ENCODE measurements at places on chromosomes 2 and 18. TPM values are rescaled to one million over a fixed set of nuclear protein-coding genes. Genes with fewer than 3 reads are reported as not detected.

GRCh38 chr18:5309888-5310470, 14.5 kb upstream of the ZBTB14 start:
- H3K27ac ChIP-seq = no peak overlapping the region
- H3K27me3 ChIP-seq = no peaks in the 10 kb centered on the region
- DNase-seq = no peak
- H3K4me1 ChIP-seq = no peaks in the 10 kb centered on the region
- H3K4me3 ChIP-seq = no peak overlapping the region

GRCh38 chr2:48278590-48278989, 251.4 kb upstream of the STON1 start:
- H3K36me3 ChIP-seq = no peaks in the 10 kb centered on the region
- H3K27ac ChIP-seq = no peak overlapping the region
- H3K27me3 ChIP-seq = no peaks in the 10 kb centered on the region
- peak; percentile 41 for DNase-seq
- no peak overlapping the region for H3K4me3 ChIP-seq

GRCh38 chr18:3468066-3468705, 18.2 kb downstream of the TGIF1 start:
- no peak overlapping the region for H3K27ac ChIP-seq
- no peaks in the 10 kb centered on the region for H3K27me3 ChIP-seq
- DNase-seq = peak; percentile 66
- H3K36me3 ChIP-seq = no peaks in the 10 kb centered on the region
- H3K4me3 ChIP-seq = no peak overlapping the region

- no peak overlapping the region for H3K4me3 ChIP-seq
- DNase-seq = no peak
- no peaks in the 10 kb centered on the region for H3K36me3 ChIP-seq
- no peak overlapping the region for H3K27ac ChIP-seq
Observed at GRCh38 chr18:10046178-10046807, 132.5 kb downstream of the VAPA start.

CRYGC gene
- not detected for total RNA-seq

- H3K4me1 ChIP-seq = no peaks in the 10 kb centered on the region
- no peak overlapping the region for H3K27ac ChIP-seq
- no peak for DNase-seq
- no peak overlapping the region for H3K4me3 ChIP-seq
Observed at GRCh38 chr2:193988784-193989183, 1668.2 kb upstream of the SLC39A10 start.

GRCh38 chr18:36833120-36833519, 4.2 kb downstream of the KIAA1328 start:
- H3K4me3 ChIP-seq = no peak overlapping the region
- H3K27me3 ChIP-seq = no peaks in the 10 kb centered on the region
- DNase-seq = no peak
- H3K4me1 ChIP-seq = no peaks in the 10 kb centered on the region
- H3K36me3 ChIP-seq = no peaks in the 10 kb centered on the region
- H3K27ac ChIP-seq = no peak overlapping the region

PLCL1 gene
- total RNA-seq = 0.12 TPM

LHCGR gene
- 0.45 TPM for total RNA-seq

MDH1B gene
- total RNA-seq = 1.7 TPM

DNA sequence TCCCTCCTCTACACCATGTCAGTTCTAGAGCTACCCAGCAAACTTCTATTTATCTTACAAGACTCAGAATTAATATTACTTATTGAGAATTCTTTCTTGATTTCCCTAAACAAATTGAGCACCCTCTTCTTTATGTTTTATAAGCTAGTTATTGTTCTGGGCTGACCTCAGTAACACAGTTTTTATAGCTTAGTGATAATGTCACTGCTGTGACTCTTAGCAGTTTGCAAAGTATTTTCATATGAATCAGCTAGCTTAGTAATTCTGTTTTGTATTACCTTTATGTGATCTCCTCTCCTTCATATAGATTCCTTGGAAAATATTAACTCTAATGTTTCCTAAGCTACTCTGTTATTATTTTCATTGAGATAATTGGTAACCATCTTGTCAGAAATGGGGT, 114.9 kb downstream of the PMS1 start:
- H3K4me3 ChIP-seq = no peak overlapping the region
- no peaks in the 10 kb centered on the region for H3K27me3 ChIP-seq
- no peak for DNase-seq
- no peak overlapping the region for H3K27ac ChIP-seq
- H3K36me3 ChIP-seq = no peaks in the 10 kb centered on the region
- H3K4me1 ChIP-seq = no peaks in the 10 kb centered on the region

GTF3C2 gene
- total RNA-seq = 118 TPM

HMSD gene
- 0.54 TPM for total RNA-seq

- no peaks in the 10 kb centered on the region for H3K4me1 ChIP-seq
- H3K4me3 ChIP-seq = no peak overlapping the region
- H3K27me3 ChIP-seq = no peaks in the 10 kb centered on the region
- H3K36me3 ChIP-seq = no peaks in the 10 kb centered on the region
Observed at GRCh38 chr2:30277582-30277981, 46.2 kb downstream of the LBH start.

DNA sequence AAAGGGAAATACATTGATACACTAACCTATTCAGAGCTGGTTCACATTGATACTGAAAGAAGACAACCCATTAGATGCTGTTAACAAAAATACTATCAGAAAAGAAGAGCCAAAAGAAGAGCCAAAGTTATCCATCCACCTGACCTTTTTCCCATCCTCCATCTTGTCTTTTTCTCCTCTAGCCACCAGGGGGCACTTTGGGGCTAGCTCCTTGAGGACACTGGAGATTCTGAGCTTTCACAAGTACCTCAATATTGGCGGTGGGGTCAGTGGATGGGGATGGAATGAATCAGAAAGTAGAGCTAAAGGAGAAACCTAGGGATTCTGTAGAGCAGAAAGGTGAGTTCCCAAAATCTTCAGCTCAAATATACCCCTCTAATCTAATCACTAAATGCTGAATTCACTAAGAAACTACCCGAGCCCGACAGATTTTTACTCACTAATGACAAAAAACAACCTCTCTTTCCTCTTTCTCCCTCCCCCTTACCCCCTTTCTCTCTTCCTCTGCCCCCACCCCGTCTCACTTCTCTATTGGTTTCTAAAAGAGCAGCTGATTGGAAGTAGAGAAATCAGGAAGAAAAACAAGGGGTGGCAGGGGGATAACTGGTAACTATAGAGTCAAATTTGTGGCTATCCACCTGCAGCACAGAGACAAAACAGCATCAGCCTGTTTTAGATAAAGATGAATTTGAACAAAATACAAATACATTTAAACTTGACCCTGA, 203.3 kb downstream of the TCF4 start:
- H3K4me3 ChIP-seq = no peak overlapping the region
- H3K36me3 ChIP-seq = 0 out of 2 replicates have a peak, but pooled peaks cover 3% of the 10 kb centered on the region
- peak; percentile 85 for DNase-seq
- H3K27ac ChIP-seq = no peak overlapping the region

RRM2 gene
- 118 TPM for total RNA-seq
